ENCODE measurements at places on chromosomes 11 and 22. TPM values are rescaled to one million over a fixed set of nuclear protein-coding genes. Genes with fewer than 3 reads are reported as not detected.

TRAF6 gene
- 20.4 TPM for total RNA-seq

- no peak for DNase-seq
These were observed 10.4 kb downstream of the NUP98 start for GRCh38 chr11:3786781-3787428.

LRRC32 gene
- total RNA-seq = 2.0 TPM

DNA sequence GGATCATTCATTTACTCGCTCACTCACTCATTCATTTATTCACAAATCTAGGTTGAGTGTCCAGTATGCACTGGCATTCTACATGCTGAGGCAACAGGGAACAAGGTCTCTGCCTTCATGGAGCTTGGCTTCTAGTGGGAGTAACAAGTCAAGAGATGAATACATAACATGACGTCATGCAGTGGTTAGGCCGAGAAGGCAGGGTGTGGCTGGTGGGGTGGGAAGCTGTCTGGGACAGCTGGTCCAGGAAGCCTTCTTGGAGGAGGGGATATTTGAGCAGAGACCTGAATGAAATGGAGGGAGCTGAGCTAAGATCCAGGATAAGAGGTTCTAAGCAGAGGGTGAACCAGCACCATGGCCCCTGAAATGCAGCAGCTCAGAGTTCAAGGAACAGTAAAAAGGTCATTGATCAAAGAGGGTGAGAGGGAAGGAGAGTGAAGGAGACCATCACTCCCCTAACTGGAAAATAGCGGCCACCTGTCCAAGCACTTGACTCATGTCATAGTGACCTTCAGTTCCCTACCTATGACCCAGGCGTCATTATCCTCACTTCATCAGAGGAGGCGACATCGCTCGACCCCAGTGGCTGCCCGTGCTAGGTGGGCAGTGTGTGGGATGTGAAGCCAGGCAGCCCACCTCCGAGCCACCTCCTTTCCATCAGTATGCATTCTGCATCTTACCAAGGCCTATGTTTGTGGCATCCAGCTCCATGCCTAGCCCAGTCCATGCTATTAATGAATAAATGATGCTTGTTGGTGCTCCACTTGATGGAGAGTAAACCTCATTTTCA, 105.0 kb downstream of the TSPAN18 start:
- peak; percentile 75 for DNase-seq

DNA sequence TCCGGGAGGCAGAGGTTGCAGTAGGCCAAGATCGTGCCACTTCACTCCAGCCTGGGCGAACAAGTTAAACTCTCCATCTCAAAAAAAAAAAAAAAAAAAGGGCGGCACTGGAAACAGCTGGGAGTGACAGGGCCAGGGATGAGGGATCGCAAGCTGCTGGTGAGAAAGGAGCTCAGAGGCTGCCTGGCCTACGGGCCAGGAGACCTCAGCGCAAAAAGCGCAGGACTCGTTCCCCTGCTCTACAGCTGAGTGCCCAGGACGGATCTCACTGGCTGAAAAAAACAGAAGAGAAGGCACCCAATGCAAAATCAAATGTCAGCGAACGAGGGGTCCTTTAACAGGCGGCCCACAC, 650 bp upstream of the NUP50 start:
- peak; percentile 54 for DNase-seq

DNA sequence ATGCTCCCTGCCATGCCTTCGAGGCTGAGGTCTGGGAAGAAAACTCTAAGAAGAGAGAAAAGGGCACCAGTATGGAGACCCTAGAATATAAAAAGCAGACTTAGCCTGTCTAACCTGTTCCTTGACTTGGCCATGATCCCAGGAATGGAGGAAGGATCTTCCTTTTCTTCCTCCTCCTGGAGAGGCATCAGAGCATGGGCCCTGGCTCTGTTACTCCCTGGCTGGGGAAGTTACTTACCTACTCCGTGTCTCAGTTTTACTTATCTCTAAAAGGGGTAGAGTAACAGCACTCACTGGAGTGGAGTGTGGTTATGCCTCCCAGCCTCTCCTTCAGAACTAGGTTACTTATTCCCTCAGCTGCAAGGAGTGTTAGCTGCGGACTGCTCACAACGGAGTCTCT, 55.2 kb upstream of the PHF21A start:
- DNase-seq = no peak
